ENCODE measurements at places on chromosomes 2 and 18.

- DNase-seq, result no peak
Observed at GRCh38 chr2:20146401-20146800, 78.5 kb downstream of the SDC1 start.

DNA sequence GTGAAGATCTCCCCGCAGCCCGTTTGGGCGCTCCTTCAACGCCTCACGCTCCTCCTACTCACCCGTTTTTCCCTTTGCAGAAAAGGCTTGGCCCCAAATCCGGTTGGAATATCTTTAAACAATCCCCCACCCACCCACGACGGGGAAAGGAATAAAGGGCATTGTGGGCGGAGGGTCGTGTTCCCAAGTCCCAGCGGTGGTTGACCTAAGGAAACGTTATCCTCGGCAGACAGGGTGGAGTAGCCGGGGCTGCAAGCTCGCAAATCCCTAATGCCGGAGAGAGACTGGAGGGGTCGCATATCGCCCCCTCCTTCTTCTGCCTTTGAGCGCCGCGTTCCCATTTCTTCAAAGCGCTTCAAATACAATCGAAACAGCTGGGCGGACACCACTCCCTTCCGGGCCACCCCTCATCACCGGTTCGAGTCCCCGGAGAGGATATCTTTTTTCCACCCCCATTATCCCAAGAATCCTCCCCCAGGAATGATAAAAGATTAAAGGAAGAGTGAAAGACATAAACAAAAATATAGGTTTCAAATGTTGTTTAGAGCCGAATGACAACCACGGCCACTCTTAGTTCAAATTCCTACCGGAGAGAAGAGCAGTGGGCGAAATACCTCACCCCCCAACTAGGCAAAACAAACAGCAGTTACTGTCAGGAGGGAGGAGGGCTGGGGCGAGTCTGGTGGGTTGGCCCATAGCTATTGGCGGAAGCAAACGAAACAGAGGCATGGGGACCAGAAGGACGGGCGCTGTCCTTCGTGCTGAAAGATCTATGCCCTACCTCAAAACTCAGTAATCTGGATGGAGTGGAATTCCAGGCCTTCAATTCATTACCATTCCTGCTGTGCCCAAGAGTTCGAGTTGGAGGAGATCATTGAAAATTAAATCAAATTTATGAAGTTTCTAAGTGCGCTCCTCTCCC lies 2.8 kb upstream of the GAD1 start:
- DNase-seq, result peak; percentile 68

DNA sequence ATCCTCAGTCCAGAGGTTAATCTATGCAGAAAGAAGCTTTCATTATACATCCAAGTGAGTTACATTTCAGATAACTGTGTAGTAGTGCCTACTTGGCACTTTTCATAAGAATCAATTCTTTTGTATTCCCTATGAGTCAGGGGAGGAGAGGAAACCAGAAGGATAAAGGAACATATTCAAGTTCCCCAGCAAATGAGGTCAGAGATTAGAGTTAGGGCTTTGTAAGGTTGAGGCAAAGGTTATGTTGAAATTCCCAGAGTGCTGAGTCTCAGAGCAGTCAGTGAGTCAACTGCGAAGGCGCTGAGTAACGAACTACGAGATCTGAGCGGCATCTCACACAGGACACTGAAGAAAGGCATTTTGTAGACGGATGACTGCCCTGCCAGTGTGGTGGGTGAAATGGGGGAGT lies 25.1 kb upstream of the ME2 start:
- DNase-seq, result no peak

DNA sequence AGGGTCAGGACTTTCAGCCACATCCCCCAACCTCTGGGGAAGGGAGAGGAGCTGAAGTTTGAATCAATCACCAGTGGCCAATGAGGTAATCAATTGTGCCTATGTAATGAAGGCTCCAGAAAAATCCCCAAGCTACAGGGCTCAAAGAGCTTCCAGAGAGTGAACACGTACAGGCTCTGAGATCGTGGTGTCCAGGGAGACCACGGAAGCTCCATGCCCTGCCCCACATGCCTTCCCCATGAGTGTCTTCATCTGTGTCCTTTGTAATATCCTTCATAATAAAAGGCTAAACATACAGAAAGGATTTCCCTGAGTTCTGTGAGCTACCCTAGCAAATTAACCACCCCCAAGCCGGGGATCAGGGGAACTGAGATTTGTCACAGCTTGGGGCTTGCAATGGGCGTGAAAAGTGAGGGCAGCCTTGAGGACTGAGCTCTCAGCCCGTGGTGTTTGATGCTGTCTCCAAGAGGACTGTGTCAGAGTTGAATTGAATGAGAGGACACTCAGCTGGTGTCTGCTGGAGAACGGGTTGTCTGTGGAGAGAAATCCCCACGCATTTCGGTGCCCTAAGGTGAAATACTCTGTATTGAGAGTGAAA lies 25.5 kb upstream of the TUBB6 start:
- no peak for DNase-seq

DNA sequence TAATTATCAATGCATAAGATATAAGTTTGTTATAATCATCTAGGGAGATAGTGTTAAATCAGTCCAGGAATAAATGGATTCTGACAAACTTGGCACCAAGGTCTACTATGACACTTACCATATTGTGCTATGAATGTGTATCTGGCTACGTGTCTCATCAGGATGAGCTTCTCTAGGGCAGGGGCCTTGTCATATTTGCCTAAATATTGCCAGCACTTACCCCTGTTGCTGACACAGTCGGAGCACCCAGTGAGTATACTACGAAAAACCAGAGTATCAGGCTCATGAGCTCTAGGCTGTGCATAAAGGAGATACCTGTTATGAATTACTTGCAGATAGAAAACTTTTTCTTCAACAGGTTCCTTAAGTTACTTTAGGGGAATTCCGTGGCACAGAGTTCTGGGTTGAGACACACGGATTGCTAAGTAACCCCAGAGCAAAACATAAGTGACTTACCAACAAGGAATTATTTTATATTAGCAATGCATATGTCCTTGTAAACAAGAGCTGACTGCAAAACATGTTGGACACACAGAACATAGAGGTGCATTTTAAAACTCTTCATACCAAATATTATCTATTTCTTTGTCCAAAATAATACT lies 7.7 kb upstream of the TTC39C start:
- DNase-seq, result no peak

- DNase-seq, result no peak
Observed at GRCh38 chr2:75424936-75425619, 135.7 kb downstream of the EVA1A start.

GRCh38 chr2:111227716-111228141 lies 107.0 kb downstream of the BCL2L11 start:
- DNase-seq, result no peak

DNA sequence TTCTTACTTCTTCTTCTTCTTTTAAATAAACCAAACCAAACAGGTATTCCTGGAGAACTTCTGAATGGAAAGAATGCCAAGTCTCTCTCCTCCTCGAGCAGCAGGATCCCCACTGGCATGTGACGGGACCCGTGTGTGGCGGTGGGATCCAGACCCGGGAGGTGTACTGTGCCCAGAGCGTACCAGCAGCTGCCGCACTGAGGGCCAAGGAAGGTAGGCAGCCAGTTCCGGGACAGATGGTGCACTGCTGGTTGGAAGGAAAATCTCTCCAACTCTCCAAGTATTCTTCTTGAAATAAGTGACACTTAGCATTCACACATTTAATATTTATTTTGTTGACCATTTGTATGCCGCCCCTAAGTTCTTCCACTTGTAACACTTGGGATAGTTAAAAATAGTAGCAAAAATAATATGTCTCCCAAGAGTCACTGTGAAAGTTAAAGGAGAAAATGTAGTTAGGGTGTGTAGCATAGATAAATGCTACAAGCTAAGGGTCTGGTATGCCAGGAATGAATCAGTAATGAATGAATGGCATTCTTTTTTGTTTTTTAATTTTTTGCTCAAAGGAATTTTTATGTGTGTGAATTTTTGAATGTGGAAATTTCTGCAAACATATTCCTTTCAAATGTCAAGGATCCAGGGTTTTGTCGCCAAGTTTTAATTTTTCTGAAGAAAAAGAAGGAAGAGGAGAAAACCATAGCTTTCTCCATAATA lies 349.9 kb downstream of the THSD7B start:
- no peak for DNase-seq

DNA sequence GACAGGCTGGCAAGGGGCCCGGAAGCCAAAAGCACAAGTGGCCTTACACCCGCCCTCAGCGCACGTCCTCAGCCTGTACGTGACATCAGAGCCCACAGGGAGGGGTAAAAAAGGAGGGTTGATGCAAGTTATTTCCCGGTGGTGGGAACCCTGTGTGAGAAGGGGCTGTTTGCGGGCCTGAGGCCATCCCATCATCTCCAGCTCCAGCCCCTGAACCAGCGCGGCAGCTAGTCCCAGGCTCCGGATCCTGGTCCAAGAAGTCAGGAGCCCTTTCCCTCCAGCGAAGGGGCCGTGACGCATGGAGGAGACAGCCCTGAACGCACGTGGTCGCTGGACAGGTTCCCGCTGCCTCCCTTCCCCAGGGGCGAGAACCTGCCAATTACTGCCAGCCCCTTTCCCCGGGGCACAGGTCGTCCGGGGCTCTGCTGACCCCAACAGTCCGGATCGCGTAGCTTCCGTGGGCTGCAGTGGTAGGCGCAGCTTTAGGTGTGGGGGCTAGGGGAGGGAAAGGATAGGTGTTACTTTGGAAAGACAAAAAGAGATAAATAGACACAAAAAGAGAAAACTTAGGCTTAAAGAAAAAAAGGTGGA lies 1.3 kb upstream of the LRP2 start:
- DNase-seq, result no peak

- DNase-seq, result no peak
Observed at GRCh38 chr2:238986491-238987351, 138.8 kb downstream of the TWIST2 start.

DNA sequence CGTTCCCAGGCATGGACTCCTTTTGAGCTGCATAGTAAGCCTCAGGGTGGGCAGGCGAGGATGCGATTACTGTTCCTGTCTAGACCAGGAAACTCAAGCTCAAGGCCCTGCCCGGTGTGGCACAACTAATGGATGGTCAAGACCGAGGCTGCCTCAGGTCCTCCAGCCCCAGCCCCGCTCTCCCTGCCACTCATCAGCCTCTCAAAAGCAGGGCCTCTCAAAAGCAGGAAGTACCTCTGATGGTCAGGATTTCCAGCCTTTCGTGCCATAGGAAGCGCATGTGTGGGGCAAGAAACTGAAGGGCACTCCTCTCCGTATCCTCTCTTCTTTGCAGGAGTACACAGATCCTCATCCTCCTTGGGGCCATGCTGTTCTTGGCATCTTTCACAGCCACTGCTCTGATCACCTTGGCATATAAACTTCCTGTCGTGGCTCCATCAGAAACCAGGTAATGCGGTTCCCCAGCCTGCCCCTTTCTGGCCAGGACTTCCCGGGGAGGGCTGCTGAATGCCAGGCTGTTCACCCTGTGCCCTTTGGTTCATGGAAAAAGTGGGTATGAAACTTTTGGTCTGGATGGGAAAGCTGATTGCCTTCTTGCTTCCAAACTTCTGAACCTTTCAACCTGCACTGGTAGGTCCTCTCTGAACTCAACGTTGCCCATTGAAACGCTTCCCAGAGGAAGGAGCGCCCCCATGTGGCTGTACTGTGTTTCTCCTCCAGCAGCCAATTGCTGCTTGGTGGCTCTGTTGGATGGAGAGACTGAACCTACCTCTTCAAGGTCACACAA lies 82.8 kb upstream of the SEC11C start:
- DNase-seq, result peak; percentile 71

DNA sequence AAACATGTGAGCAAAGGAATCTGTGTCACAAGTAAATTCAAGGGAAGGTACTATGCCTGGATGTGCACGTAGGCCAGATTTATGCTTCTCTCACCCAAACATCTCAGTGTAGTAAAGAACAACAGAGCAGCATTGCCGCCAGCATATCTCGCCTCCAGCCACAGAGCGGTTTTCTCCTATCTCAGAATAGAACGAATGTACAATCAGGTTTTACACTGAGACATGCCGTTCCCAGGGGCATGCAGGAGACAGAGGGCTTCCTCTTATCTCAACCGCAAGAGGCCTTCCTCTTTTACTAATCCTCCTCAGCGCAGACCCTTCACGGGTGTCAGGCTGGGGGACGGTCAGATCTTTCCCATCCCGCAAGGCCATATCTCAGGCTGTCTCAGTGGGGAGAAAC lies 175.3 kb downstream of the RPIA start:
- DNase-seq, result no peak

DNA sequence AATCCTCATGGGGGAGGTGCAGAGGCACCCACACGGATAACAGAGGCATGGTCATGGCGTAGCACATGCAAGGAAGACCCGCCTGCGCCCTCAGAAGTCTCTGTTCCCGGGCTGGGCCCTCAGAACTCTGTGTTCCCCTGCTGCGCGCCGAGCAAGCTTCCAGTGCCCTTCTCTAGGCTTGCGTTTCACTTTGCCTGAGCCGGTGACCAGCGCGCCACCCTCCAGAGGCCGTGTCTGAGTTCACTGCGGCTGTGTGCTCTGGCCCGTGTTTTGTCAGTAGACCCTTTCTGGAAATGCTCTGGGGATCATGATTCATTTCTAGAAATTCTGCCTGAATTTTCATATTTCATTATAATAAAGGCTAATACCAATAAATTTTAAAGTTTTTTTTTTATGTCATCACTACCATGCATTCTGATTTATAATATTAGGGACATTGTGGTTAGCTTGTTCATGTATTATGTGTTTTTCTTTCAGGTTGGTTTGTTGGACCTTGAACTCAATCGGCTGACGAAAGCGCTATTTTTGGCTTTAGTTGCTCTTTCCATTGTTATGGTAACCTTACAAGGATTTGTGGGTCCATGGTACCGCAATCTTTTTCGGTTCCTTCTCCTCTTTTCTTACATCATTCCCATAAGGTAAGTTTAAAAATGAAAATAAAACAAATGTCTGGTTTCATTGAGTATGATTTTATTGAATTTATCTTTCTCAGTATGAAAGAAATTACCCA lies 142.7 kb upstream of the NFATC1 start:
- DNase-seq, result no peak

- DNase-seq, result no peak
Observed at GRCh38 chr2:3113122-3113521, 264.5 kb downstream of the EIPR1 start.

DNA sequence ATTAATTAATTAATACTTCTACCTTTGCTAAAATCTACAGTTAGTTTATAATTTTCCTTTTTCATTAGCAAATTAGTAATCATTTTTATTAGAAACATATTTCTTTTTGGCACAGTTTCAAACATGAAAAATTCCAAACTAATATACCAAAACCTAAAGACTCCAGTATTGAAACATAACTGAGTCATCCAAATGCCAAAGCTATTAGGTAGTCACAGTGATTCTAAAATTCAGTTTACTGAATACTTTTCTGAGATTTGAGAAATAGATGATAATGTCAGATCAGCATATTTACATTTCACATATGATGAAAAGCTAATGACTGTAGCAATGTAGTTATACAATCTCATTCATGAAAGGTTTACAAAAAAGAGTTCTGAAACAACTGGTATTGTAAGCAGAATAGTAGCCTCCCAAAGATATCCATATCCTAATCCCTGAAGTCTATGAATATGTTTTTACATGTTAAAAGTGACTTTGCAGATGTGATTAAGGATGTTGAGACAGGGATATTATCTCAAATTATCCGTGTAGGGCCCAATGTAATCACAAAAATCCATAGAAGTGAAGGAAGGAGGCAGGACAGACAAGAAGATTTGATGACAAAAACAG lies 680.2 kb upstream of the CHAC2 start:
- DNase-seq, result no peak

DNA sequence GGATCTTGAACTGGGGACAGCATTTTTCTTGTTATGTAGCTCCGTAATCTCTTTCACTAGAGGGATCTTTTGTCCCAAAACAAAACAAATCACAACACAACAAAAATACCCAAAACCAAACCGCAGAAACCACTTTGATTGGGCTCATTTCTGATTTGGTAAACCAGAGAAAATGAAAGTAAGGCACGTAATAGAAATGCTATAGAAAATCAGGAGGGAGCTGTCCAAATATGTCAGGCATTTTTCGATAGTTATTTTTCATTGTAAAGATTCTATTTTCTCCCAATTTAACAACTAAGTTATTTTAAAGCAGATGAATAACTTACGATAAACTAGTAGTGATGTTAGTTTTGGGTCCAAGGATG lies 406.5 kb downstream of the XIRP2 start:
- DNase-seq, result no peak

Data from left hindlimb (tissue), 1 donor.